ENCODE measurements at places on chromosomes 3 and 15.

DNA sequence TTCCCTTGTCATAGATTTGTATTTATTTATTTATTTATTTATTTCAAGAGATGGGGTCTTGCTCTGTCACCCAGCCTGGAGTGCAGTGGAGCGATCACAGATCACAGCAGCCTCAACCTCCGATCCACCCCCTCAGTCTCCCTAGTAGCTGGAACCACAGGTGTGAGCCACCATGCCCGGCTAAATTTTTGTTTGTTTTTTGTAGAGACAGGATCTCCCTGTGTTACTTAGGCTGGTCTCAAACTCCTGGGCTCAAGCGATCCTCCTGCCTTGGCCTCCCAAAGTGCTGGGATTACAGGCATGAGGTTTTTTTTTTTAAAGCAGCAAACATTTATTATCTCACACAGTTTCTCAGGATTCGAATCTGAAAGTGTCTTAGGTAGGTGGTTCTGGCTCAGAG, 2.5 kb downstream of the TTBK2 start:
- no peak for DNase-seq

DNA sequence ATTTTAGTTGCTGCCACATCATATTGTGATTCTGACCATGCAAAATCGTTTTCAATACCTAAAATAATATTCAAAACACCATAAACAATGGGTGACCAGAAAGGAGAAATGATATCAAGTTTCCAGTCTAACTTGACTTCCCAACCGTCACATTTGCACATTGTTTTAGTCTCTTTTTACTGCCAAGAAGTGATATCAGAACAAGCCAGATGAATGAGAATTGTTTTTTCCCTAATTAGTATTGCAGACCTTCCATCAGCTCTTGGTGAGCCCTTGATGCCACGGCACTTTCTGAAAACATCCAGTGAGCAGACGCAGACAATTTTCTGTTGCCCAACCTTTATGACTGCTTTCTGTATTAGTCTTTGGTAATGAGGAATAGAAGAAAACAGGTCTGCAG, 62.5 kb downstream of the SPATA16 start:
- DNase-seq: no peak

DNA sequence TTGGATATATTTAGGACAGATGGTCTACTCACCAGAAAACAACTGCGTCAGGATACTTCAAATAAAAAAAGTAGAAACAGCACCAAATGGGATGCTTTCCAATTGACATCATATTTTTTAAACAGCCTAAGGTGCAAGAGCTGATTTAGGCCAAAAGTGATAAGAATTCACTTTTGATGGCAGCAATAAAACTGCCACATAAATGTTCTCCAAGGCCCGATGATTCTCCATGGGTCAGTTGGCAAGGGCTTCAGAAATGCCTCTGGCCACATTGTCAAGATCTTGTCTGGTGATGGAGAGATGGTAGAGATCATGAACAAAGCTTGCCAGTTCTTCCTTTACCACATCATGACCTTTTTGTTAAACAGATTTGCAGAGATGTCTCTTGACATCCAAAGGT, 38.9 kb downstream of the LDHAL6B start:
- DNase-seq: no peak

GRCh38 chr3:66038384-66038725, 363 bp downstream of the MAGI1 start:
- peak; percentile 6 for DNase-seq

GRCh38 chr15:85312486-85312885, 67.9 kb upstream of the AKAP13 start:
- no peak for DNase-seq

DNA sequence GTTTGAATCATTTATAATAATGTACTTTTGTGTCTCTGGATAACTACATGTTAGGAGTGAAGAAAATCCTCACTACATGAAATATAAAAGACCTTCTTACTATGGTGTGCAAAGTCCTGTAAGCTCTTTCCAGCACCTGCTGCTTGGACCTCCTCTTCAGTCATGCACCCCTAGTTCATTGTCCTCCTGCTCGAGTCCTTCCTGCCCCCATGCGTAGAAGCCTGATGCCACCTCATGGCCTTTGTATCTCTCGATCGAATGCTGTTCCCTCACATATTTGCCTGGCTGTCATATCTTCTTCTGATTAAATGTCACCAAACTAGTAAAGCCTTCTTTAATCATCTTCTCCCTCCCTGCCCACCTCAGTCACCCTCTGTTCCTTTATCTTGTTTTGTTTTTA, 49.9 kb upstream of the SUCLG2 start:
- DNase-seq: no peak

DNA sequence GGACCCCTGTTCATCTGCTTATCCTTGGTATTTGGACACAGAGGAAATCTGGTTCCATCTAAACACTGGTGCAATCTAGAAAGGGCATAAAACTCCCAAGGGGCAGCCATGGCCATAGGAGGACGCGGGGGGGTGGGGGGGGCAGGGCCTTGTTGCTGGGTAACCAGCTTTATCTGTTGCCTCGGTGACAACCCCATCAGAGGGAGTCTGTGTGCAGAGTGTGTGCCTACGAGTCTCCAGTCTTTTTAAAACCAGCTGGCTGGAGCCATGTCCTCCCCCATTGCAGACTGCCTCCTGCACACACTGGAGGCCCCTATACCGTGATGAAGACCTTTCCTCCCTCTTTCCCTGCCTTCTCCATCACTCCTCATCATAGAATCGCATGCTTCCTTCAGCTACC, 26.4 kb upstream of the CORO2B start:
- DNase-seq: no peak

DNA sequence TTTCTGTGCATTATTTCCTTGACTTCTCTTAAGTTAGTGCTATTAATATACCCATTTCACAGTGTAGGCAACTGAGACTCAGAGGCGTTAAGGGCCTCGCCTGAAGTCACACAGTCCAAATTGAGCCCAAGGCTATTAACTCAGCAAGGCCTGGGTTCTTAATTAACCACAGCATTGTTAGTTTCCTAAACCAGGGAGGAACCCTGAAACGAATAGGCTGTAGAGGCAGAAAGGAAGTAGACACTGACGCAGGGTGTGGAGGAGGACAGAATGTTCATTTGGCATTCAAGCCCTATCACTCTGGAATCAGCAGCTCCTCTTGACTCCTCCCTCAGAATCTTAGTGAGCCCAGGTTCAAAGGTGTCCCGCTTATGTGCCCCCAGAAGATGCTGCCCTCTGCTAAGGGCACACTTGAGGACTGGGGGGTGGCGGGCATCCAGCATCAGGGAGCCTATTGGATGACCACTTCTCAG, 13.9 kb downstream of the ARHGEF3 start:
- DNase-seq: no peak

GRCh38 chr15:78615151-78615589, 5.6 kb downstream of the CHRNA3 start:
- DNase-seq: no peak

- DNase-seq: no peak
Observed at GRCh38 chr3:73399106-73399505, 225.6 kb downstream of the PDZRN3 start.

DNA sequence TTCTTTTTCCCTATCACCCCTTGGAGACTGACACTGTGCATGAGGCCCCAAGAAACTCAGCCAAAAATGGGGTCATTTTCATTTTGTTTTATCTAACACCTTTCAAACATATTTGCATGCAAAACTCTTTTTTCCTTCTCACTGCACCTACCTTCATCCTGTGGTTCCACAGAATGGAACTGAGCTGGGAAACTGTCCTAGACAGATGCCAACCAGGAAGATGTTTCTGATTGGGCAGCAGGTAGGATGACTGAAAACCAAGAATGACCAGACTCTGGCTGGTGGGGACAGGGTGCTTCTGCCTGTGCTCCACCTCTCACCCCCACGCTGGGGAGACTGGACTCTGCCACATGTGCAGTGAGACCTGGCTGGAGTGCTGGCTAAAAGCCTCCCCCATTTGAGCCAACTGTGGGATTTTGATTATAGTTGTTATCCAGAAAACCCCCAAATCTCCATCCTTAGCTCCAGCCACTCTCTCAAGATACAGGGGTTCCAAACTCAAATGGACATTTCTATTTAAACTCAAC, 5.2 kb downstream of the PPIB start:
- no peak for DNase-seq

- no peak for DNase-seq
Observed at GRCh38 chr3:52730681-52731080, 24.8 kb downstream of the SPCS1 start.

DNA sequence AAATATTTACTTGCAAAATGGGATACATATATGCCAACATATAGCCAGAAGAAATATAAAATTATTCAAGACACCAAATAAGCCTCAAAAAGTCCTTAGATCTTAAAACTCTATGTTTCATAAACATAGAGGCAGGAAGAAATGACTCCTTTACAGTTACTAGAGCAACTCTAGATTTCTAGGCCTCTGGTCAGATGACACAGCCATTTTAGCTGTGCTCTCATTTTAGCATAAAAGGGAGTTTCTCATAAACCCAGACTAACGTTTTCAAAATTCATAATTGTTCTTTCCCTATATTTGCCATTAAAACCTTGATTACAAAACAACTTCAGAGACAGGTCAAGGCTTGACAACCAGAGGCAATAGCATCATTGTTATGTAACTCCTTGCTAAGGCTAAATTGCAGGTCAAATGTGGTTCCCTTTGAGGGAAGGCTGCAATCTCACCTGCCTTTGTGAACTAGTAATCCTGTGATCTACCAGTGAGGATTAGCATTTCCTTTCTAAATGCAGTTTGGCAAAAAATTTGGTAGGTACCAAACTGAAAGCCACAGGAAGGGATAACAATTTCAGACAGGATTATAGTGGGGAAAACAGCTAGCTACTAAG, 8.2 kb downstream of the THOC7 start:
- no peak for DNase-seq

- no peak for DNase-seq
Observed at GRCh38 chr15:69224383-69224782, 63.9 kb downstream of the GLCE start.

DNA sequence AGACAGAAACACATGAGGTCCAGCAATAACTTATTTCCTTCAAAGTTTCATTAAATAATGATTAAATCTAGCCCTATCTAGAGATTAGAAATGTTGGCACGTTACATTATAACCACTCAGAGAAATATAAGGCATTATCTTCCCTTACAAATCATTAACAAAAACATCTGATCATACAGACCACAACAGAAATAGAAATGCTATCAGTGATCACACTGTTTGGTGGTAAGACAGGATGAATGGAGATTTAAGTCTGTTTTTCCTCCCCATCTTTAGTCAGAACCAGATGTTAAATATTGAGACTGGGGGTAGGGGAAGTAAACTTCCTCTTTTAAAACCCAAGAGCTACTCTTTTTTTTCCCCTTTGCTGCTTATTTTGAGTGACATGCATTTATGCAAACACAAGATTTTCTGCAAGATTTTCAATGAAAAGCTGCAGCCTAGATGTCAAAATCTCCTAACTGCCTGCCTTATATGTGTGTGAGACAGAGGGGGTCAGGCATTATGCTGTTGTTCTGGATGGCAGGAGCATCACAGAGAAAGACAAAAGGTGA, 70.4 kb downstream of the CBLB start:
- no peak for DNase-seq

DNA sequence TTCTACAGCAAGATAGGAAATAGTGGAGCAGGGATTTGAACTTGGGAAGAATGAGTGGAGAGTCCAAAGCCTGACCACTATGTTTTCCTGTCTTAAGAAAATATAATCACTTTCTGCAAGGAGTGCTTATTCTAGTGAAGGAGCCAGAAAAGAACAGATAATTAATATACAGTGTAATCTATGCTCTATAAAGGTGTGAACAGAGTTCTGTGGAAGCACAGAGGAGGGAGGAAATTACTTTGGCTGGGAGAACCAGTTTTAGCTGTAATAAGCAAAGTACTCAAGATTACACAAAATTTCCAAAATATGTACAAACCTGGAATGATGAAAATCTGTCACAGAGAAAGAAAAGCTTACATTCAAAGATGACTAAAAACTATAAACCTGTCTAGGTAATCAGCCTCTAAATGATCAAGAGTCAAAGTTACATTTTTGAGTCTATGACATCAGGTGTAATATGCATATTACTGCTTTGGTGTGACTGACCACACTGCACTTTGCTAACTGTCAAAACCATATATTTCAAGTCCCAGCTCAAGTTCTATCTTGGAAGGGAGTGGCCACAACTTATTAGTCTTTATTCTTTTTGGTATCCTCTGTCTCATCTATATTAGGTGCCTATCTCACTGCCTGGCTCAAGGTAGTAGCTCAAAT, 40.7 kb upstream of the MB21D2 start:
- no peak for DNase-seq

DNA sequence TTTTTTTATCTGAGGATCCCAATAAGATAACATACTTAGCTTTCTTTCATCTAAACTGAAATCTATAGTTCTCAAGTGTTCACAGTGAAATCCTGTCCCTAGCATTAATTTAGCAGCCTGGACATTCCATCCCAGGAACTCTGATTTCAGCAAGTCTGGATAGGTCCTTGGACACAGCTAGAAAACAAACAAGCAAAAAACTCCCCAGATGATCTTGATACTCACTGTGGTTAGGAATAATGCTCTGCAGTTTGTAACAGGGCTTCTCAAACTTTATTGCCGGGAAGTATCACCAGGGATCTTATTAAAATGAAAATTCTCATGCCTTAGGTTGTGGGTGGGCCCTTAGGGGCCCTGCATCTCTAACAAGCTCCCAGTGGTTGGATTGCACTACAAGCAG, 24.3 kb downstream of the THBS1 start:
- no peak for DNase-seq

DNA sequence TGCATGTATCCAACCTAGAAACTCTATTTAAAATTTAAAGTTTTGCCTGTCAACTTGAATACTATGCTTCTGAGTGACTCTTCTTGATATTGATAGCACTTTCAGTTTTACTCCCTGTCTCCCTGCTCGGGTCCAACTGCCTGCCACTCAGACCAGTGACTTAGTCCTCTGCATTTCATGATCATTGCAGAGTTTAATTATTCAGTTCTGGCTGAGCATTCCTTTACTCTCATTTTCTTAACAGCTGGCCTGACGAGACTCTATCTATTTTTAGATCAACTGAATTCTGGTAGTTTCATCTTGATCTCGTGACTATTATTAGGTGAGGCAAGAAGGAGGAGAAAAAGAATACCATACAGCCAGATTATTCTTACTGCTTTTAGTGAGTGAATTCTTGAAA, 617.4 kb downstream of the SI start:
- no peak for DNase-seq

- peak; percentile 42 for DNase-seq
Observed at GRCh38 chr3:12479919-12480427, 4.3 kb upstream of the TSEN2 start.

- no peak for DNase-seq
Observed at GRCh38 chr3:24196526-24196925, 251.4 kb downstream of the NR1D2 start.

GRCh38 chr3:170274641-170275040, 52.4 kb downstream of the PRKCI start:
- DNase-seq: no peak
